ENCODE measurements at places on chromosomes 6 and 20.

DNA sequence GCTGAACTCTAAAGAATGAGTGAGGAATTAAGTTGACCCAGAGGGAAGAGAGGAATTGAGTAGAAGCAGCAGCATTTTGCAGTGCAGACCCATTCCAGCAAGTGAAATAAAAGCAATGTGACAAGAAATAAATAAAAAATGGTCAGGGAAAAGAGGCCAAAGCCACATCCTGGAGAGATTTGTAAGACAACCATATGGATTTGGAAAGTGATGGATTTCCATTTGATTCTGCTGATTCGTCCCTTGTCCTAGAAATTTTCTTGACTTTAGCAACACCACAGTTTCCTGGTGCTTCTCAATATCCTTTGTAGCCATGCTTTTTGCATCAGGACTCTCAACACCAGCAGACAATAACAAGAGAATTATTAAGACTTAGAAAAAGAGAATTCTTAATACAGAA lies 29.8 kb downstream of the ANKEF1 start:
- H3K4me1 ChIP-seq: peaks cover 4% of the 10 kb centered on the region
- no peak for DNase-seq
- H3K27ac ChIP-seq: no peak overlapping the region
- no peak overlapping the region for H3K4me3 ChIP-seq
- no peaks in the 10 kb centered on the region for H3K36me3 ChIP-seq

- DNase-seq: no peak
- H3K4me1 ChIP-seq: no peaks in the 10 kb centered on the region
- no peaks in the 10 kb centered on the region for H3K36me3 ChIP-seq
- H3K27ac ChIP-seq: no peak overlapping the region
- H3K4me3 ChIP-seq: no peak overlapping the region
Measured at GRCh38 chr20:56422824-56423189, 10.7 kb downstream of the CASS4 start.

DNA sequence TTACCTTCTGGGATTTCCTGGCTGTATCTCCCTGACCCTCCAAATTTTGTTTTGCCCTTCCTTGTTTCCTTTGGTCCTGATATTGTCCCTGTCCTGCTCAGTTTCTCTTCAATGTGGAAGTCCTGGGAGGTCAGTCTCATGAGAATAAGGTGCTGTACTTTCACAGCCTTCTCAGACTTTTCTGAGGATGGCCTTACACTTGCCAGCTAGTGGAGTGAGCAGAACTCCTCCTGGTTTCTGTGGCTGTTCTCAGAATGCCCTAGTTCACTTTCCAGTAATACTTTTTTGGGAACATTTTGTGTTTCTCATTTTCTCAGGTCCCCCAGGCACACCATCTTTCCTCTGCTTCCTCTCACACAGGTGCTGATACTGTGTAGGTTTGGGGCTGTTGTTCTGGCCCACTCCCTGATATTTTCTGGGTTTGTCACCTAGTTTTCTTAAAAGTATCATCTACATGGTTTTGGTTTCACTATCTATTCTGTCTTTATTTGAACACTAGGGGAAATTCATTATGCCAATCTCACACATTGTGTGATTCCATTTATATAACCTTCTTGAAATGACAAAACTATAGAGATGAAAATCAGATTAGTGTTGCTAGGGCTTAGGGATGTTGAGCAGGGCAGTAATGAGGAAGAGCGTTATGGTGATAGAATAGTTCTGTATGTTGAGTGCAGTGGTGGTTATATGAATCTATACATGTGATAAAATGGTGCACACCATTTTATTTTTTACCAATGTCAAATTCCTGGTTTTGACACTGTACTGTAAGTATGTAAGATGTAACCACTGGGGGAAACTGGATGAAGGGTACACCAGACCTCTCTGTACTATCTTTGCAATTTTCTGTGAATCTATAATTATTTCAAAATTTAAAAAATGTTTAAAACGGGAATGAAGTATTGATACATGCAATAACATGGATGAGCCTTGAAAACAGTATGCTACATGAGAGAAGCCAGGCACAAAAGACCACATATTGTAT lies 27.2 kb upstream of the BRPF3 start:
- no peaks in the 10 kb centered on the region for H3K4me1 ChIP-seq
- DNase-seq: no peak
- H3K4me3 ChIP-seq: no peak overlapping the region
- H3K27me3 ChIP-seq: no peaks in the 10 kb centered on the region
- H3K27ac ChIP-seq: no peak overlapping the region

GRCh38 chr6:87419266-87419665 lies 11.5 kb downstream of the CFAP206 start:
- no peak overlapping the region for H3K27ac ChIP-seq
- DNase-seq: no peak

DNA sequence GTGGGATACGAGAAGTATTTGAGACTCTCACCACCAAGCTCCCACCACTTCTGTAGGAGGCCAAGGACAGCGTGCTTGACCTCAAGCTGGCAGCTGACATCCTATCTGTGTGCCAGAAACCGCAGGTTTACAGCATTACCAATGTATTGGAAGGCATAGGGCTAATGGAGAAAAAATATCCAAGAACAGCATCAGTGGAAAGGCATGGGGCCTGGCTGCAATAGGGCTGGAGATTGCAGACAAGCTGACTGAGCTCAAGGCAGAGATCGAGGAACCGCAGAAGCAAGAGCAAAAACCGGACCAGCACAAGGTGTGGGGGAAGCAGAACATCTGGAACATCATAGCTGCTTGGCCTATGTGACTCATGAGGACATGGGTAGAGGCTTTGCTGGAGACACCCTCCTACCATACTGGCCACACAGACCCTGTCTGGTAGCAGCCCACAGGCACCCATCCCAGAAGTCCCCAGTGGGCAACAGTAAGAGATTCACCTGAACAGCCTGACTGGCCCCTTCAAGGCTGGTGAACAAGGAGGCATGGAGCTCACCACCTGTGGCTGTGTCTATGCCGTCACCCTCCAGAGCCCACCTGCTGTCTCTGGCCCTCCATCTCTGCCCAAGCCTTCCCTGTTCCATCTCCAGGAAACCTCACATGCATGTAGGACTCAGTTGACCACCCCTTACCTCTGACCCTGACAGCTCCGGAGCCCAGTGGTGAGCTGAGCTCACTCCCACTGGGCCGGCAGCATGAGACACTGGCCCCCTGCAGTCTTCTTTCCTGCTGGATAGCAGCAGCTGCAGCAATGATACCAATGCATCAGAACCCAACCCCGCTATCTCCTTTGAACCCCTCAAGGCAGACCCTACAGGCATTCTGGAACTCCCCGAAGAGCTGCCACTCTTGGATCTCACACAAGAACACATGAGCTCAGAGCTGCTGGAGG lies 171.1 kb downstream of the KIF6 start:
- no peaks in the 10 kb centered on the region for H3K27me3 ChIP-seq
- no peak for DNase-seq
- H3K4me3 ChIP-seq: no peak overlapping the region
- peaks cover 4% of the 10 kb centered on the region for H3K4me1 ChIP-seq
- no peak overlapping the region for H3K27ac ChIP-seq

Data from thoracic aorta (tissue), 2 donors.